ENCODE measurements at places on chromosomes 4 and X.

- DNase-seq = peak; percentile 39
Measured at GRCh38 chrX:11151799-11152559, 40.8 kb downstream of the HCCS start.

- peak; percentile 13 for DNase-seq
Measured at GRCh38 chrX:49838374-49838773, 9.3 kb downstream of the PAGE4 start.

DNA sequence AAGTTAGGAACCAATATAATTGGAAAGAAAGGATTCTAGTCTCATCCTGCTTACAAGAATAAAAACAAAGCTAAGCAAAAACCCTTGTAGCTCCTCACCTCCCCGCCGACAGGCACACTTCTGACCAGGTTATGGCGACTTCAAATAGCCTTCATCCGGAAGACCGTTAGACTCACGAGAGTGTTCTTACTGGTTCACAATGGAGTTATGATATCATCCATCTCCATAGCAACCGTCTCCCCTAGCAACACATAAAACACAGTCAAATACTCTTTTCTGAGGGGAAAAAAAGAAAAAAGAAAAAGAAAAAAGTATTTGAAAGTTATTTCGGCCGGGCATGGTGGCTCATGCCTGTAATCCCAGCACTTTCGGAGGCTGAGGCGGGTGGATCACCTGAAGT, at the start of gene IL13RA2:
TSS of gene IL13RA2 (minus strand) at position 162 of the 400 bp plus-strand sequence. CDS start 347 bp downstream, outside the sequence.
- DNase-seq = no peak

DNA sequence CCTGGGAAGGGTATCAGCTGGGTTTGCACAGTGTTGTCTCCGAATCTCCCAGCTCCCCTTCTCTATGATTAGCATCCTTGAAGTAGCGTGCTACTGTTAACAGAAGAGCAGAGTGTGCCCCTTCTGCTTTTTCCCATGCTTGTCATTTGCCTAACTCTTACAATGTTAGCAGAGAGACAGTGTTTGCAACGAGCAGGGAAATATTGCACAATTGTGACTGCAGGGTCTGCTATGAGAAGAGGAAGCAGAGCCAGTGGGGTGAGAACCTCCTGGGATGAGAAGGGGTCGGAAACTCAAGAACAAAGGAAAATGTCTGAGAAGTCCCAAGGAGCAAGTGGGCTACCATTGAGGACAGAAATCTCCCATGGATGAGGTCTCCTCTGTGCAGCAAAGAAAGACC, 7.8 kb upstream of the CHRNA9 start:
- no peak for DNase-seq

GRCh38 chrX:119775517-119776238, 15.8 kb downstream of the RPL39 start:
- no peak for DNase-seq

DNA sequence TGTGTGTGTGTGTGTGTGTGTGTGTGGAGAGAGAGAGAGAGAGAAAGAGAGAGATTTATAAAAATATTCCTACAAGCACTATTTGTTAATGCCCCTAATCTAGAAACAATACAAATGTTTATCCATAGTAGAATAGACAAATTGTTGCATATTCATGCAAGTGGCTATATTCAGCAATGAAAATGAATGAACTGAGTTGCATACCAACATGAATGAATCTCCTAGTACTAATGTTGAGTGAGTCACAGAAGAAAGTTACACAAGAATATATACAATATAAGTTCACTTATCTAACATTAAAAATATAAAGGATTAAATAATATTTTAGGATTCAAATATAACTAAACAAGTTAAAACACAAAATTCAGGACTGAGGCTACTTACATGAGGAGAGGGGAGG, 456.8 kb upstream of the AMOT start:
- no peak for DNase-seq

DNA sequence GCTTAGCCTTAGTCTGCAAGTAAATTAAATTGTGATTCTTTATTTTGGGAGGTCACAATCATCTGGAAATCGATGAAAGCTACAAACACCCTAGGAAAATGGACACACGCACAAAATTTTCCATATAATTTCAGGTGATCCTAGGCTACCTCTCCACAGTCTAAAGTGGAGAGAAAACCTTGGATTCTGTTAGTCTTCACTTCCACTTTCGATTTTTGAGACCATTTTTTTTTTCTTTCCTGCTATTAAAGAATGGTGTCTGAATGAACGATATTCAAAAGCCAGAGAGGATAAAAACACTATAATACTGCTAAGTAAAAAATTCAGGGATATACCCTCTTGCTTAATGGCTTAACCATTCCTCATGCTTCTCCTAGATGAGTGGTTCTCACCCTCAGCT, 1.7 kb downstream of the FBXL5 start:
- no peak for DNase-seq

DNA sequence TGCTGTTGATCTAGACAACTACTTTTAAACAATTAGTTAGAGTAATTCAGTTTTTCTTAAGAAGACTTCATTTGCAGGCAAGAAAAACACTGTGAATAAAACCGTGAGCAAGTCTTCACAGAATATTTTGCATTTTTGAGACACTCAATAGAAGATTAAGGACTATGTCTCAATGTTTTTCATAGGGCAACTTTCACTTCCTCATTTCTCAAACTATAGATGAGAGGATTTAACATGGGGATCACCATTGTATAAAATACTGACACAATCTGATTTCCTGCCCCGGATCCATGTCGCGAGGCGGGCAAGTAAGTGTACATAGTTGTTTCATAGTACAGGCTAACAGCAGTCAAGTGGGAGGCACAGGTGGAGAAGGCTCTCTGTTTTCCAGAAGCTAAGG, 108.8 kb upstream of the IGSF1 start:
- no peak for DNase-seq

- peak; percentile 59 for DNase-seq
Measured at GRCh38 chr4:21765810-21766407, 182.7 kb downstream of the KCNIP4 start.

DNA sequence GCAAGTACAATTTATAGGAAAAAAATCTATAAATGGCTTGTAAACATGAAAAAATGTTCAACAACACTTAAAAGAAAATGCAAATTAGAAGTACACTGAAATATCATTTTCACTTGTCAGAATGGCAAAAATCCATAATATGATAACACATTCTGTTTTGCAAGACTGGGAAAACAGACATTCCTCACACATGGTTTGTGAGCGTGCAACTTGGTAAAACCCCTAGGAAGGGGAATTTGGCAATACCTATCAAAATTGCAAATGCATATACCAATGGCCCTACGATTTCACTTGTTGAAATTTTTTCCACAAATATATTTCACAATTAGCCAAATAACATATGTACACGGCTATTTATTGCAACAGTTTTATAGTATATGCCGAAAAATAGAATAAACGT, 31.4 kb downstream of the TBC1D9 start:
- DNase-seq = no peak

DNA sequence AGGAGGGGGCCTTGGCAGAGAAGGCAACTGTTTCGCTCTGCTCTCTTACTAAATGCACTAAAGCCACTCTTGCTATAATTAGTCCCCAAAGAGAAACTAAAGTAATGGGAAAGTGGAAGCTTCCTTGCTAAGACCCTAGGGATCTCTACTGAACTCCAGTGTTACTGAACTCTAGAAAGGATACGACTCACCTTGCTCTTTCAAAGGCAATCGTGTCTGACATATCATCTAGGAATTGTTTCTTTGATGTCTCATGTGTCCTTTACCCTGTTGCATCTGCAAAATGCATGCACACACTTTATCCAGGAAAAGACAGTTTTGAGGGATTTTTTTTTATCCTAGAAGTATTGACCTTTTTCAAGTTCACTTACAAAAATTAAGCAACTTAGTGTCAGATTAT, 148.1 kb upstream of the FAM9B start:
- DNase-seq = no peak

GRCh38 chrX:3124031-3124430, 82.8 kb downstream of the ARSF start:
- DNase-seq = no peak

DNA sequence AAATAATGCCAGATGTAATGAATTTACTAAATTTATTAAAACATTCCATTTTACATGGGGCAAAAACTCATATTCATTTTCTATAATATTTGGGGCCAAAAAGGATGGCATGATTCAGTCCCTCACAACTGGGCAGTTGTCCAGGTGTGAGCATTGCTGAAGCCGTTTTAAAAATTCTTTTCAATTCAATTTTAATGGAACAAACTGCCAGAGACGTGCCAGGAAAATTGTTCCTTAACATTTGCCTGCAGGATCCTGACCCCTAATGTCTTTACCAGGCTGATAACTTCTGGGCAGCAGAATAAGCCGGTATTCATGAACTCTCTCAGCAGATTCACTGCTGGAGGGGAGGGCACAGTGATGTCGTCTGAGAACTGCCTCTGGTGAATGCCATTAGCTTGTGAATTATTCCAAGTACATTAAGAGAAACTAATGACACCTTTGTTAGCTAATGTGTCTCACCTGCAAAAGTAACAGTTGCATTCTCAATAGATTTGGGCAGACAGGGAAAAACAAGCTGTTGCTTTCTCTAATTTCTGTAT, 1445.1 kb upstream of the TENM3 start:
- no peak for DNase-seq

- DNase-seq = no peak
Measured at GRCh38 chr4:168651374-168651773, 154.5 kb downstream of the PALLD start.

- DNase-seq = peak; percentile 16
Measured at GRCh38 chr4:83536362-83537272, 709 bp downstream of the GPAT3 start.

DNA sequence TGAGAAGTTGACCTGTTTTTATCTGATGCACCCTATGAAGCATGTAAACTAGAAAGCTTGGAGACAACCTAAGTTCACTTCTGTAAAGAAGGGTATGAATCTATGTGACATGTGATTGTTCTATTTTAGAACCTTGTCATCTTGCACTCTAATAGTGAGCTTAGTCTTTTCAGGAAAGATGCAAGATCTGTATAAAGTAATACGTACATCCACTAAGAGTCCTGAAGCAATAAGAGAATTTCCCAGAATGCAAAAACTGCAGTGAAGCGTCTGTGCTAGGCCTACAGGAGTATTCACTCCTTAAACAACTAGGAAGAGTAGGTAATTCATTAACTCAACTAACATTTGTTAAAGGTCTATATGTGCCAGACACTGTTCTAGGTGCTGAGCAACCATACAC, 23.3 kb upstream of the NDP start:
- DNase-seq = no peak

GRCh38 chr4:138398322-138398721, 156.2 kb upstream of the SLC7A11 start:
- DNase-seq = no peak

- no peak for DNase-seq
Measured at GRCh38 chrX:134718966-134719317, 60.7 kb upstream of the PLAC1 start.

DNA sequence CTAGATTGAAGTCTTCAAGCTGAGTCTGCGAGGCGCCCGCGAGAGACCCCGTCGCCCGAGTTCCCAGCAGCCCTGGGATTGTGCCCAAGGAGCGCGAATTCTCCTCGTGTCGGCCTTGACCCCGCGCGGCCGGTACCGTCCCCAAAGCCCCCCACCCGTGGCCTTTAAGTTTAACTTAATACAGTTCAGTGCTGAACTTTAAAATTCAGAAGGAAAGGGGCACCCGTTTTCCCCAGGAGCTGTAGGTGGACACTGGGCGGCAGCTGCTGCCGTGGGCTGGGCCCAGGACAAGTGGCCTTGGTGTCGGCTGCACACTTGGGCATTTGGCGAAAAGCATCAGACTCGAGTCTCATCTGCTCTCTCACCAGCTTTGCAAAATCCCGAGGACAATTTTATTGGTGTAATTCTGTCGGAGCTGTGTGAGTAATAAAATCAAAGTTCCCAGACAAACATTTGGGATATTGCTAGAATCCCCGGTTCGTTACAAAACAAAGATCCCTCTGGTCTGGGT, 634 bp downstream of the CWH43 start:
- no peak for DNase-seq

GRCh38 chrX:40132751-40133150, 35.0 kb upstream of the BCOR start:
- no peak for DNase-seq

DNA sequence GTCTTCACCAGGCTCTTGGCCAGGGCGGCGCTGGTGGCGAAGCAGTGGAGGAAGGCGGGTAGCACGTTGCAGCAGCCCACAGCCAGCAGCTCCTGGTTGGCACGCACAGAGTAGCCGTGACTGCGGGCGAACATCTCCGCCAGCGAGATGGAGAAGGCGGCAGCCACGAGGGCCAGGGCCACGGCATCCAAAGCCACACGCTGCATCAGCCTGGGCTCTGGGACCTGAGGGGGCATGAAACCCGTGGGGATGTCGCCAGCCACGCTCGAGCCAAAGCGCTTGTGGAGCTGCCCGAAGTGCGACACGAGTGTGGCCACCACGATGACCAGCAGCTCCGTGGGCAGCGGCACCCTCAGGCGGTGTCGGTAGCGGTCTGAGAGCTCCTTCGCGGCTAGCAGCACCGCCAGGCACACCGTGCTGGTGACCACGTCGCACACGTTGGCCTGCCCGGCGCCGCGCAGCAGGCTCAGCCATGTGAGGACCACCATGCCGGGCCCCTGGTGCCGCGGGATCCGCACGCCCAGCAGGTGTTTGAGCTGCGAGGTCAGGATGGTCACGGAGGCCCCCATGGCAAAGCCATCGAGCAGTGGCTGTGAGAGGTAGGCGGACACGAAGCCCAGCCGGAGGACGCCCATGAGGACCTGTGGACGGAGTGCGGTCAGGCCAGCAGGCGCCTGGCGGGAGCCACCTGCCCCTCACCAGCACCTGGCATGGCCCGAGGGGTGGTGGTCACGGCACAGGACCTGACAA, 3.1 kb downstream of the IDUA start:
- DNase-seq = no peak

DNA sequence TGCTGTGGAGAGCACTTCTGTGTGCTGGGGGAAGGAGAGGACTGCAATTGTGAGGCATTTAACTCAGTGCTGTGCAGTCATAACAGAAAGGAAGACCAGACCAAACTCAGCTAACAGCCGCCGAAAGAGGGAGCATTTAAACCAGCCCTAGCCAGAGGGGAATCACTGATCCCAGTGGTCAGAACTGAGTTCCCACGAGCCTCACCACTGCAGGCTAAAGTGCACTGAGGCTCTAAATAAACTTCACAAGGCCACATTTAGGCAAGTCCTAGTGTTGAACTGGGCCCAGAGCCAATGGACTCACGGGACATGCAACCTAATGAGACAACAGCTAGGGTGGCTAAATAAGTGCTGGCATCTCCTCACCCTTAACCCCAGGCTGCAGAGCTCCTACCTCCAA, 20.4 kb downstream of the IQCM start:
- DNase-seq = no peak

DNA sequence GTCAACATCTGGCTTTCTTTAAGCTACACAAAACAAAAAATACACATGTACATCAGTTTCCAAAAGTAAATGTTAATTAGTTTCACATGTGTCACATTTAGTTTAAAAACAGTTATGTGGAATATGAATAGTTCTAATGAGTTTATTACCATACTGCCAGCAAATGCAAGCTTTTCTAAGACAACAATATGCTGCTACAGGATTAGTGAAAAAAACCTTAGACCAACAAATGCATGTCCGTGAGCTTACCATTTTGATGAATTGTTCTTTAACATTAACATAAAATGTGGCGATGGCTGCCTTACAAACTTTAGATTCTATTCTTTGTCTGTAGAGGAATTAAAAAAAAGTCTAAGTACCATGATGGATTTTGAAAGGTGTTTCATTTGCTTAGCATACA, 31.8 kb downstream of the CENPU start:
- no peak for DNase-seq

Measured in WERI-Rb-1 (cell line).